ENCODE measurements at places on chromosomes 6 and 20.

DNA sequence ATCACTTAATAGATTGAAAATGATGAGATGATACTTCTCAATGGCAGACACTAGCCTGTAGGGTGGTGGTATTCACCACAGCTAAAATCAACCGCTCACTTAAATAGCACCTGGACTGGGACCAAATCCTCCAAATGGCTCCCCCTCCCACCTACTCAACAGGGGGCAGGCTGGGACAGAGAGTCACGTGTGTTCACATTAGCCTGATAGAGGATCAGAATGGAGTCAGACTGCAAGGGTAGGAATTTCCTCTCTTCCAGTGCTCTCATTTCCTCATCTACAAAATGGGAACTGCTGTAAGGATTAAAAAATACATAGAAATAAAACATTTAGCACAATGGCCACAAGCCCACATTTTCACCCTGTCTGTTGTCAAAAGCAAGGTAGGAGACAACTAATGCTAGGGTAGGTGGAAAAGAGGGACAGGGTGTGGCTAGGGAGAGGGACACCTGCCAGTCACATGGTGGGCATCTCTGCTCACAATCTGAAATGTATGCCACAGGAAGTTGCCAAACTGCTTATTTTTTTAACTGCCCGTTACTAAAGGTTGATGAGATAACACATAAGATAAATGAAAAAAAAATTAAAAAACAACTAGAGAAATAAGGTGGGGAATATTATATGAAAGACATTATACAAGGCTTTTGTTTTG lies 55.3 kb downstream of the BACH2 start:
- no peak for DNase-seq

DNA sequence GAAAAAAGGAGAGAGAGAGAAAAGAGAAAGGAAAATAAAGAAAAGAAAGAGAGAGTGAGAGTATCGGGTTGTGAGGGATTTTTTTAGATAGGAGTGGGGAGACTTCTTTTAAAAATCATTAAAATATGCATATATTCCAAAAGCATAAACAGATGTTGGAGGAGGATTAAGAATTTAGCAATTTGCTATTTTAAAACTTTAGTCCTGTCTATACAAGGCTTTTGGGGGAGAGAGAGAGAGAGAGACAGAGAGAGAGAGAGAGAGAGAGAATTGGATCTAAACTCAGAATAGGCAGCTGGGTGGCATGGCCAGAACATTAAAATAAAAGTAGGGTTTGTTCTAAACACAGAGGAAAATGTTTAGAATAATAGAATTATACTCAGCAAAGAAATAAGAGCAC lies 72.1 kb downstream of the SOD2 start:
- DNase-seq, result no peak

GRCh38 chr6:157754351-157754750 lies 68.7 kb upstream of the SNX9 start:
- no peak for DNase-seq

GRCh38 chr6:168239044-168239773 lies 80.4 kb downstream of the DACT2 start:
- no peak for DNase-seq

- DNase-seq, result no peak
Measured at GRCh38 chr6:140979642-140980091, 1153.1 kb upstream of the GJE1 start.

DNA sequence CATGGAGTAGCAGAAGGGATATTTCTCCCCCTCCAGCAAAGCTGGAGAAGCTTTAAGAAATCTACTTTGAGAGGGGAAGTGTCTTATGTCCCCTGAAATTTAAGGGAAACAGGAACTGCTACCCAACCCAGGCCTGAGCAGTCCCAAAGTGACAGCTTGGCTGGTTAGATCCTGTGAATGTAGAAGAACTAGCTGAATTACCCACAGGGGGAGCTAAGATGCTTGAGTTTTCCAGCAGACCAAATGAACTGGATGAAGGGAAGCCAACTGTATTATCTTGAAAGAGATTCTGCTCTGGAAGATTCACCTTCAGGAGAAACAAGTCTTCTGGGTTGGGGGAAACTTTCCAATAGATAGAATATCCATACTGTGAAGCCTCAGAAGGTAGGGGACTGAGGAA lies 303.3 kb upstream of the MMS22L start:
- DNase-seq, result peak; percentile 11

DNA sequence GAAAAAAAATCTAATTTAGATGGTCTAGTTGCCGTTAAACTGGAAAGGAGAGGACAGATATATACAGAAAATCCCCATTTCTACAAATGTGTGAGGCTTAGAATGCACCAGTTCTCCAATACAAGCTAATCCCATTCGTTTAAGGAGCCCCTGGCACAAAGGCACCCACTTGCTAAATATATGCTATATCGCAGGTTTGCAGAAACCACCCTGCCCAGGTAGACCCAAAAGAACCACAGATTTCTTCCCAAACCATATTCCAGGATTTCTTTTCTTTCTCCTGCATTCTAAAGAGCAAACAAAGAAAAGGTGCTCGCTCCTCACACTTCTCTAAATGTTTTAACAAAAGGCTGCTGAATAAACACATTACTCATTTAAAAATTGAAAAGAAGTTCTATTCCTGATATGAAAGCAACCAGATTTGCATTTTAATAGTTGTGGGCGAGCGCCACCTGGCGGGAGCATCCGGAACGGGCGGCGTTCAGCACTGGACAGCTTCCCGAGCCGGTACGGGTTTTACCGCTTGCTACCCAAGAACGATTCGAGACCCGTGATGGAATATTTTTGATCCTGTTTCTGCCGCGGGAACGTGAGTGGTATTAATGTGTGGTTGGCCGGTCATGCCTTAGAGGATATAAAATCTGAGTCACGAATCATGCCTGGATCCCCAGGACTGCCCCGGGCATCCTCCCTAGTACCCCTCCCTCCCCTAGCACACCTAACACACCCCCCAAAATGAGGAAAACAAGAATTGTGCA lies 2.1 kb downstream of the PTPRT start:
- DNase-seq, result peak; percentile 85

DNA sequence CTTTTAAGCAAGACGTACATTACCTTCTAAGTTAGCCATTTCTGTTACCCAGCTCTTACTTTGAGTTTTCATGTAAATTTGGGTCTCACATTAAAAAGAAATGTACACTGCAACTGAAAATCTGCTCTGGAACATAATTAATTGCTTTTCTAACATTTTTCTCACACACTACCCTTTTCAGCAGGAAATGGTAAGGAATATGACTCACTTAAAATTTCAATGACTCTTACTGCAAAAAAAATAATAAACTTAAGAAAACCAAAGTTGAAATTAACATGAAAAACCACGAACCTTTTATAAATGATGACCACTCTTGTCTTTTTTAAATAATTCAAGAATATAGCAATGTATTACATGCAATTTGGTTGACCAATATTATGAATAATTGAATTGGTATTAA lies 1.3 kb downstream of the CGA start:
- DNase-seq, result no peak

DNA sequence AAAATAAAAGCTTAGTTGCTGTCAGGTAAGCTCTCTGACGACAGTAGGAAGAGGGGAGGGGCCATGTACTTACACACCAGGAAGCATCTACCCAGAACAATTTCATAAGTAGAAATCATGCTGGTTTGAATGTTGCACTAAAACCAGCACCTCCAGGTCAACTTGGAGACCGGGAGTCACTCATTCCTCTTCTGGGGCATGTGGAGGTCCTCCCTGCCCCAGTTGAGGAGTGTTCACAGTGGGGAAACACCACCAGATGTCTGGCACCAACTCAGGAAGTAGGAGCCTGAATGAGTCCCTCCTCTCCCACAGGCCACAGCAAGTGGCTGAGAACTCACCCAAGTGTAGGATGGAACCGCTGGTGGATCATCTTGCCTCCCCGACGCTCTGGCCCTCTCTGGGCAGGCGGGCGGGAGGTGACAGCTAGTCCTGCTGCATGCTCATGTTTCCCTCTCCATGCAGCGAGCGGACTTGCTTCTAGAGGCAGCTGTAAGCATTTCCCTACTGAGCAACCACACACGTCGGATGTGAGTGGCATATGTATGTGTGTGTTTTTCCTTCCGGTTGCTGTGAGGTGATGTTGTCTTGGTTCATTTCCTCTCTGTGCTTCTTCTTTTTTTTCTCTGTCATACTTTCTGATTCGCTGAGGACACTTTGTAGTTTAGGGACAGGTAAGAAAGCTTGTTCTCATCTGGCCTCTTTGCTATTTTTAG lies 149.5 kb upstream of the NEDD9 start:
- DNase-seq, result peak; percentile 66

DNA sequence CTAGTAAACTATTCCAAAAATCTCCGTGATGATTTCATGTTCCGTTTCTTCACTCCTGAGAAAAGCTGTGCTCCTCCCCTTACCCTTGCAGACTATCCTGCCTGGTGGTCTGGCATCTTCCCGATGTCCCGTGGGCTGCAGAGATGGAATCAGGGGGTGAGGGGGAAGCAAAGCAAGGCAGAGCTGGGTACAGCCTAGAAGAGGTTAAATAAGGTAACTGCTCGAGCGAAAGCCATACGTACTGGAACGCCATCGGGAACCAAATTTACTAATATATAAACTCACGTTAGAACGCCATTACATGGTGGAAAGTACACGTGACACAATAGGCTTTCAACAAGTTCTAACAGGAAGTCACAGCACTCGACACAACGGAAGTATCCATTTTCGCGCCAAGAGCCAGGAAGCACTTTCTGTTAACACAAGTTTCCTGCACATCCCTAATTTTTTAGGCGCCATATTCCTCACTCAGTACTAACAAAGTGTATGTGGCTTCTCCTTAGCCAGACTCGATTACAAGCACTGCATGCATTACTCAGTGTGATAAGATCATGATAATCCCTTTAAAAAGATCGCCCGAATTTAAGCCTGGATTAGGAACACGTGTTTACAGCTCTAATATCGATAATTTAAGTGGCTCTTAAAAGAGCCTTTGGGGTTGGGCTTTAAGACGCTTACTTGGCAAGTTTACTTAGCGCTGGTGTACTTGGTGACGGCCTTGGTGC lies 101.6 kb upstream of the PRSS16 start:
- DNase-seq, result peak; percentile 61

DNA sequence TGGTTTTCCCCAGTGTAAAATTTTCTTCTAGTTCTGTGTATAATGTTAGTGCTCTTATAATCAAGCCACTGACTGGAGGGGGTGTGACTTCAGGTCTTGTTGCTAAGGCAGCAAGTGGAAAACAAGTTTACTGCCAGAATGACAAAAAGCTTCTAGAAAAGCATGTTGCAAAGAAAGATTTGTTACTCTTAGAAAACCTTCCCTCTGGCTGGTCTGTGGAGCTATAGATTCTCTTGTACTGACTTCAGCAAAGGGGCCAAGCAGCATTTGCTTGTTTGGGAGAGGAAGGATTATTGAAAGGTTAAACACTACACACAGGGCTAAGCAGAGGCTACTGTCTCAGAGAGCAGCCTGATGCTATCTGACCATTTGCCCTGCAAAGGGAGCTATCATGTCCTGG lies 288.8 kb downstream of the BTBD9 start:
- no peak for DNase-seq

DNA sequence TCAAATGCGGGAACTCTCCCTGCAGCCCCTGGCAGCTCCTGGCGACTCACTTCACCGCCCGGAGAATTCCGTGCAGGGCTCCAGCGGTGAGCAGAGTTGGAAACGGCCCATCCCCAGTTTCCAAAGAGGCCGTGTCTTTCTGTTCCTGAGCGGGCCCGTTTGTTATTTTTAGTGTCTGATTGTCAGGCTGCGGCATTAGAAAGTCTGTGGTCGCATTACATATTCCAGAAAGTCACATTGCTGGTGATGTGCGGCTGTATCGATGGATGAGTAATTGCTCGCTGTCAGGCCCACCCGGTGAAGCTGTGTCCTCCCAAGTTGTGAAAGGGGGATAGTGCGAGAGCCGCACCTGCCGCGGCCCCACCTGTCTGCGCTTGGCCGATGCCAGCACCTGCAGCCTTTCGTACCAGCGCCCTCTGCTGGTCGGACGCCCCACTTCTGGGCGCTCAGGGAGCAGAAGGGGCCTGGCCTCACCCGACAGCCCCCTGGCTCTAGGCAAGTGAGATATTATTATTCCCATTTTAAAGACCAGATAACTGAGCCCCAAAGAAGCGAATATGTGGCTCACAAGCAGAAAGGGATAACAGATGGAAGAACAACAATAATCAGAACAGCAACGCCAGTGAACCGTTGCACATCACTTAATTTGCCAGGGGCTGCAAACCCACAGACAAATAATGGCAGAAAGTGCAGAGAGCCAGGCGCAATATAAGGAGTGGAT lies 244.9 kb downstream of the TSHZ2 start:
- DNase-seq, result peak; percentile 77

DNA sequence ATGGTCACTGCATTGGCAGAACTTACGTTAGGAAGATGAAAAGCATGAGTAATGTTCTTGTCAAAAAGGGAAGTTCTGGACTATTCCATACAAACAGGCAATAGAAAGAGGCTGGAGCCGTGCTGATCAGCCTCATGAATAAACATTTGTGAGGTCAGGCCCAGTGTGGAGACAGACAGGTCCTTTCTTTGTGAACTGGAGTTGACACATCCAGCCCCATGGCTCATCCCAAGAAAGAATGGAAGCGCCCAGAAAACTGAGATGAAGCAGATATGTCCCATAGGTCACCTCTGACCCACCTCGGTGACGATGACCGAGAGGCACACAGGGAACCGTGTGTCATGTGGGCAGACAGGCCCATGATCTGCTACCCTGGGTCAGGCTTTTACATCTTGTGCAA lies 276.0 kb upstream of the SGK1 start:
- no peak for DNase-seq

GRCh38 chr20:63442100-63442493 lies 30.4 kb downstream of the KCNQ2 start:
- DNase-seq, result peak; percentile 82

GRCh38 chr6:91081452-91082067 lies 494.7 kb upstream of the MAP3K7 start:
- DNase-seq, result peak; percentile 49

- no peak for DNase-seq
Measured at GRCh38 chr20:11912659-11913415, 4.9 kb upstream of the BTBD3 start.

GRCh38 chr6:88626460-88626859 lies 337.0 kb downstream of the RNGTT start:
- no peak for DNase-seq

DNA sequence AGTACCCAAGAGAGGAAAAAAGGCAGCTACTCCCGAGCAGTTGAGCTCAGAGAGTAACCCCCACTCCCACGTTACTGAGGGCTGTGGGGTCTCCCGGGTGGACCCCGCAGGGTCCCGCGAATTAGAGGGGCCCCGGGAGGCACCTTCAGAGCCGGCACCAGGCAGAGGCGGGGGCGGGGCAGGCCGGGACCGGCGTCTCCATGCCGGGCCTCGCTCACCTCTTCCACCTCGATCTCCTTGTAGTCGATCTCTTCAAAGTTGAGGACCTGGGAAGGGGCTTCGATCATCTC lies 381 bp downstream of the MAP3K7 start:
- DNase-seq, result peak; percentile 30

DNA sequence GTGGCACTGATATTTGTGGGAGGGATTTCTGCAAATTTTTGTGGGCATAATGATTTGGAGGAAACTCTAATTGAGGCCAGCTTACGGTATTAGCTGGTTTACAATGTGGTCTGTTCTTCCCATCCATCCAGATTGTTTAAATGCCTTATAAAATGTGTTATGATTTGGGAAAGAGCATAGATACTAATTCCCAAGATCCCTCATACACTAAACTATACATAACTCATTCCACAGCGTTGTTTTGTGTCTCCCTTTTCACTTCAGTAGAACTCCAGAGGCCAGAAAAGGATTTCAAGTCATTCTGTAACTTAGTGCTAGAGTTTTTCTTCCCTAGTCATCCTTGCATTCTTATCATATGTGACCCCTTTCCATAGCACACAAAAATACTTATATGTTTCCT lies 292.6 kb upstream of the NT5E start:
- no peak for DNase-seq
